RCC 7860 (cell line): ENCODE measurements at places on chromosomes 1 and 21.

- DNase-seq = no peak
Measured at GRCh38 chr1:70809069-70809468, 238.5 kb downstream of the PTGER3 start.

DNA sequence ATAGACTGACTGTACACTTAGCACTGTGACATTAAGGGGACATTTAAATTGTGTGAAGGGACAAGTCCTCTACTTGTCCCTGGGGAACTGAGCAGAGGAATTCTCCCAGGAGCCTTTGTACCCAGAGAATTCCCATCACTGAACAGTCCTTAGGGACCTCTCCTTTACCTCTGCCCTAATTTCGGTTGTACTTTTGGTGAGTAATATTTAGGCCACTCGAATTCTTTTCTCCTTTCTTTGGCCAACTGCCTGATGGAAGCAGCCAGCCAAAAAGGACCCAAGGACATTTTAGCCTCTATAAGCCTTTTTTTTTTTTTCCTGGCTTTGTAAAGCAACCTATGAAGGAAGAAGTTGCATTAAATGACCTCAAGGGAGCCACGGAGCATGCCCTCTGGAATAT, 71.5 kb downstream of the NR5A2 start:
- no peak for DNase-seq

DNA sequence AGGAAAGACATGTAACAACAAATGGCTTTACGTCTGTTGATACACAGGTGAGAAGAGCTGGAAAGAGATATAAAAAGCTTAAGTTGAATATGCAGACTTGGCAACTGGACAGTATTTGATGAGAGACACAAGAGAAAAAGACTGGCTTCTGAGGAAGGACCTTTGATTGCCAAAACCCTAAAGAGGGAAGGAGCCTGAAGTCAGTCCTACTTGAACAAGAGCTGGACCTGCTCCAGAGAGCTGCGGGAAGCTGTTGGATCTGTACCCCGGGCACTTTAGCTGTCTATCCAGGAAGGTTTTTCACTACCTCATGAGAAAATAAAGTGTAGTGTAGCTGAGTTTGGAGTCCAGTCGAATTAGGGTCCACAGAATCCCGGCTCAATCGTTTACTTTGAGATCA, 25.3 kb upstream of the LRRC8B start:
- no peak for DNase-seq

GRCh38 chr21:37006486-37007291, at the start of gene RIPPLY3:
Gene RIPPLY3 (plus strand): TSS chr21:37006702. CDS start chr21:37006773, 71 bp downstream.
- DNase-seq = no peak

GRCh38 chr1:234310460-234310817, 62.8 kb upstream of the COA6 start:
- no peak for DNase-seq

GRCh38 chr1:230316864-230317745, 109.0 kb downstream of the PGBD5 start:
- DNase-seq = no peak

DNA sequence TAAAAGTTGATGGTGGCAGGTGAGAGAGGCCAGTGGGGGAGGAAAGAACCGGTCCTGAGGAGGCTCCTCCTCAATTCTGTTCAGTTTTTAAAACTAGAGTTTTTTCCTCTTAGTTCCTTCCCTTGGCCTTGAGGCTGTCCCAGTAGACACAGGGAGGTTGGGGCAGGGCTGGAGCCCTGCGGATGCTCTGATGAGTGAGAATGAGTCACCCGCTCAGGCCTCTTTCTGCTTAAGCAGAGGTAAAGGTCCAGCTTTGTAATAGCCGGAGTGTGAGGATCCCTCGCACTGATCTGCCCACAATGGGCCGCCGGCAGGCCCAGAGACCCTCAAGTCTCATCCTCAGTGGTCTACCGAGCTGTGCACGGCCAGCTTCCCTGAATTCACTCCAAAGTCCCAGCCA, 49.6 kb upstream of the IRF2BP2 start:
- DNase-seq = peak; percentile 76

- DNase-seq = no peak
Measured at GRCh38 chr1:24855474-24855873, 74.6 kb downstream of the RUNX3 start.

DNA sequence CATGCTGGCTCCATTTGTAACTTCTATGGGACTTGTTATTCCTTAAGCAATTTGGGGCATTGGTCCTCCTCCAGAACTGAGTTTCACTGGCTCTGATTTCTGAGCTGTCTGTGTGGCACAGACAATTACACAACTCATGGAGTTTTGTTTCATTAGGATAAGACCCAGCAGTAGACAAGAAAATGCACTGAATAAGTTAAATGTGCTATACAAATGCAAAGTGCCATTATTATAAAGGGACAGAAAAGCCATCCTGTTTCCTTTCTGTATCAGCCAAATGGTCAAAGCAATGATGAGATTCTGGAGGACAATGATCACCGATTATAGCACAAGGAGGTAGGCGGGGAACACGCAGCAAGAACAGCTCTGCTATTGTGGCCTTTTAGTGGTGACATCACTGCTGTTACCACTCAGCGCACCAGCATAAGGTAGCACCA, 81.9 kb downstream of the CNIH3 start:
- no peak for DNase-seq

GRCh38 chr1:23463286-23463685, 20.7 kb downstream of the ASAP3 start:
- DNase-seq = no peak

DNA sequence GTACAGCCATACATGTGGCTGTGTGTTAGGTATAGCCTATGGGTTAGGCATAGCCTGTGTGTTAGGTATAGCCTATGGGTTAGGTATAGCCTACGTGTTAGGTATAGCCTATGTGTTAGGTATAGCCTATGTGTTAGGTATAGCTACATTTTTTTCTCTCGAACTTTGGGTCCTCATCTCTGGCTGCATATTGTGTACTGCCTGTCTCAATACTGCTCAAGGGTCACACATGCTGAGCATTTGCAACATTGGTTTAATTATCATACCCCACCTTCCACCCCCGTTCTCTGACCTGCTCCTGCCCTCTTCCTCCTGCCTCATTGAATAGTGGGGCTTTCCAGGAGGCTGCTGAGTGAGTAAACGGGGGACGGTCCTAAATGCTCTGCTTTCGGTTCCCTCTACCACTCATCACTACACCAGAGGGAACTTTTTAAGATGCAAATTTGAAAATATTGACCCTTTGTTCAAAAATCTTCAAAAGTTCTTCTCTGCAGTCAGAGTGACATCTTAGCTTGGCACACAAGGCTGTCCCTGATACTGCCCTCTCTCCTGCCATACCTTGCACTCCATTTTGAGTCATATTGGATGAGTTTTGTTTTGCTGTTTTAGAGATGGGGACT, 17.8 kb downstream of the OR2B11 start:
- no peak for DNase-seq

GRCh38 chr21:46477765-46478164, 19.1 kb downstream of the DIP2A start:
- DNase-seq = no peak

- DNase-seq = no peak
Measured at GRCh38 chr1:58812926-58813325, 29.1 kb upstream of the JUN start.

DNA sequence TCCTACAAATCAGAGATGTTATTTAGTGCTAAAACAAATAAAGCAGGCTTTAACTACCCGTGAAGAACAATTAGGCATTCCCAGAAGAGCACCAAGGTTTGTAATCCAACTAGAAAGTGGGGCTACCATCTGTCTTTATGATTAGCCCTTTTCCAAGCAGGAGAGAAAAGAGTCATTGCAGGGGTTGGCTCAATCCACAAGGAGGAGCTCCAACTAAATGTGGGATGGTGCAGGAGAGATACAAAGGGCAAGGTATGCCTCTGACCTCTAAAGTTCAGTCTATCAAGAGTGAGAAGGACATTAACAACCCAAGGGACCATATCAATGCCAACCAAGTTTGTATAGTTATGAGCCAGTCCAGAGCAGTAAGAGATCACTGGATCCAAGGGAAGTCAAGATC, 382.7 kb upstream of the DUSP10 start:
- no peak for DNase-seq

GRCh38 chr1:184225283-184226099, 161.3 kb upstream of the C1orf21 start:
- no peak for DNase-seq

- peak; percentile 29 for DNase-seq
Measured at GRCh38 chr1:112011202-112011601, 21.7 kb upstream of the KCND3 start.
